NCI-H2107 (cell line): ENCODE measurements at places on chromosomes 13 and 19.
A peak's percentile ranks its signal among the peaks of the same experiment; 100 is the strongest.

GRCh38 chr13:102555914-102556553 lies 40.8 kb upstream of the TPP2 start:
- peak; percentile 1 for DNase-seq

GRCh38 chr13:78183732-78184131 lies 265.1 kb upstream of the EDNRB start:
- no peak for DNase-seq

DNA sequence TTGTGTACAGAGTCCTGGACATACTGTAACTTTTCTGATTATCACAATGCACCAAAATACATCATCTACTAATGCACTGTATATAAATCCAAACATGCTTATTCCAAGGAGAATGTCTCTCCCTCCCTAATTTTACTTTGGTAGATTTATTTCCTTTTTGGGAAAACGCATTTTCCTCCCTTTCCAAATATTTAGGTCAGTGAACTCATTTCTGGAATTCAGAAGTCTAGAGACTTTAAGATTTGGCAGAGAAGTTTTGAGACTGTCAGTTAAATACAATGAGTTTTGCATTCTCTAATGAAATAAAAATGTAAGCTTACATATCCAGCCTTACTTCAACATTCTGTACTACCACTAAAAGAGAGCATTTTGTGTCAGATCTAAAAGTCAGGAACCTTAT lies 165.8 kb upstream of the EDNRB start:
- no peak for DNase-seq

DNA sequence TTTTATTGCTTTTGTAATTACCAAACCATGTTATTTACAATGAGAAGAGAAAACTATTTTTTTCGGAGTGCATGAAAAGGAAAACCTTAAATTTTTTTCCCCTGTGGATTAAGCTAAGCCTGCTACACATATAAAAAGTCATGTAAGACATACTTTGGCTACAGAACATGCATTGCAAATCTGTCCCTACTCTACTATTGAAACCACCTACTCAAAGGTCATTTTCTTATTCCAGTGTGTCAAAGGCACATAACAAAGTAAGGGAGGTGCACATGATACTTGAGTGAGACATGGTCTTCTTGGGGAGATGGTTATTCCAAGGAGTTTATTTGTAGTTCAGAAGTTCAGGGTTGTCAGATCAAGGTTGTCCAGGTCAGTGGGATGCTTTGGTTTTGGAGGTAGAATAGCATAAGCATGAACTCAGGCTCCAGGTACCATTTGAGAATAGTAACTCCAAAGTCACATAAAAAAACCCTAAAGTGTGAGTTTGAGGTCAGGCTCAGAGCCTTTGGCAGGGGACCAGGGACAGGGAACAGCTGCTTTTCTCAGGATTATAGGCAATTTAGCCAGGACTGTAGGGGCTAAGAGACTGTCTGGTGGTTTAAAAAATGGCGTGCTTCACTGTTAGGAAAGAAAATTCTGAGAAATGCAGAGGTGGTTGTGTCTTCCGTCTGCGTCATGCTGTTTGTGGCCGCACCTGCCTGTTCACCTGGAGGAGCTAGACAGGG lies 15.4 kb downstream of the FARP1 start:
- no peak for DNase-seq

GRCh38 chr13:27954406-27954851 lies 14.7 kb downstream of the CDX2 start:
- DNase-seq = no peak

DNA sequence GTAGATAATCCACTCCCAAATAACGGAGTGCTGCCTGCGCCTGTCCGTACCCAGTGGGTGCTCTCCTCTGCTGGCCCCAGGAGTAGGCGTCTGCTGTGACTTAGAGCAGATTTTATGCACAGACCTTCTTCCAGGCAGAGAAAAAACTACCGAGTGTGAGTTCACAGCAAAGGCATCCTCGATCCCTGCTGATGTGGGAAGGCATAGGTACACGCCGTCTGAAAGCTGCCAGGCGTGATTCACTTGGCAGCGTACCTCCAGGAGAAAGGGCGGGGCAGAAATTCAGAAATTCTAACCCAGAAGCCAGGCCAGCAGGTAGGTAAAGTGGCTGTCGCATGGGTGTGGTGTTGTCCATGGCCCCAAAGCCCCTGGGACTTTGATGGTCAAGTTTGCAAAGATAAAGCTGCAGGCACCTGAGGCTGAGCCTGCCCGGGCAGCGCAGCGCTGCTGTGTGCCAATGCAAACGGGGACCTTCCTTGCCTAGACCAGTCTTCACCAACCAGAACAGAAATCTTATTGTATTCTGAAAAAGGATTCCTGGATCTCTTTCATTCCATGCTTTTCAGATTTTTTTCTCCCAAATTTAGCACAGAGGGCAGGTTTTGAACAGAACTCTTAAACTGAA lies 36.3 kb downstream of the COL4A2 start:
- DNase-seq = no peak

- no peak for DNase-seq
Measured at GRCh38 chr19:45146741-45147205, 14.0 kb downstream of the NKPD1 start.

DNA sequence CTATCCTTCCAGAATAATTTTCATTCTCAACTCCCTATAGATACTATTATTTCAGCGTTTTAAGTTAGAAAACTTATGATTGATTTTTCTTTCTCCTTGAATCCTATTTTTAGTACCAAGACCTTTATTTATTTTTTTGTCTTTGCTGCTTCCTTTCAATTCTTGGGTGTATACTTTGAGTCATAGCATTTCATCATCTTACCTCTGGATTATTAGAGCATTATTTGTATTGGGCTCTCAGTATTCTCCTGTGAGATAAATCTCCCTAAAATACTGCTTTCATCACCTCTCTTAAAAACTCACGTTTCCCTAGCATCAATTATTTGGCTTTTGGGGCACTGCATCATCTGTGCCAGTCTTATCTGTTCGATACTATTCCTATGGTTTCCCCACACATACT lies 222.8 kb downstream of the POSTN start:
- DNase-seq = no peak

DNA sequence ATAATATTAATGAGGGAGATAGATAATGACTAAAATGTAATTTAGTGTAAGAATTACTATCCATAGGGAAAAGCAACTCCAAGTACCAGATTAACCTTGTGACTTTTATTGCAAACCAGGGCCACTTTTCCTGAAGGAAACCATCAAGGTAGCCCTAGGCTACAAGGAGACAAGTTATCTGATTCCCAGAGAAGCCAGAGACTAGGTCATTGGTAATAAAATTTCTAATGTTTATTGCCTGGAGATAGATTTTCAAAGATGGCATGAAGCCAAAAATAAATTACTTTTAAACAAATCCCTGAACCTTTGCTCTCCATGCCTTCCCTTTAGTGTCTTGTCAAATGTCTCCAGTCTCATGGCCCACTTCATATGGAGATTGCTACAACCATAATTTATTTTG lies 610.1 kb upstream of the SLC10A2 start:
- DNase-seq = no peak

GRCh38 chr13:73715114-73715910 lies 418.9 kb downstream of the KLF12 start:
- no peak for DNase-seq

- no peak for DNase-seq
Measured at GRCh38 chr19:31749231-31749630, 400.0 kb upstream of the TSHZ3 start.

DNA sequence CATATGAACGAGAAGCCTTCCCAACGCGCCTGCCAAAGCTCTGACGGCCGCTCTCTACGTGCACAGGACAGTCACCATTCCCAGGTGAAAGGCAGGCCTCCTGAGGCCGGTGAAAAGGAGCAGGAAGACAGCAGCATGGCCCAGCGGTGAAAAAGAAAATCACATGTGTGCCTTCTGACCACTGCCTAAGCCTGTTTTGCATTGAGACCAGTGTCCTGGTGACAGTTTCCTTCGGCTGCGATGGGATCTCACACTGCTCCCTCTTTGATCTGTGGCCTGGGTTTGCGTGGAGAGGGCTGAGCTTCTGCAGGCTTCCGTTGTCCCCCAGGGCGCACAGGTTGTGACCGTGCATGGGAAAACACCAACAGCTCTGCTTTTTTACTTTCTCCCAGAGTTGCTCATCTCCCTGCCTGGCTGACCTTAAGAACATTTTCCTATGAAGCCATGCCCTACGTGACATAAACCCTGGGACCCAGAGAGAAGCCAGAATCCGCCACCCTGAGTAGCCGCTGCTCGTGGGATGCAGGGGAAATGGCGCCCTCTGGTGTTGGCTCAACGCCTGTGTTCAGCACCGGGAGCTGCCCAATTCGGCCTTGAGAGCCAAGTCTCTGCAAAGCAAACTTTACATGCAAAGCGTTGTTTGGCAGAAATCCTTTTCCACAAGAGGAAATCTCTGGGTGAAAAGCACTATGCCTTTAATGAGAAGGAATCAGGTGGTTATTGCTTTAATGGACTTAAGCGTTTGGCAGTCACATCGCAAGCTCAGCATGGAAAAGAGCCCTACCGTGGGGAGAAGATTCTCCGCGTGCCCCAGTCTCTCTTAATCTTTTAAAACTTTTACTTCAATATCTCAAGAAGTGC lies 112.2 kb upstream of the GPR12 start:
- DNase-seq = peak; percentile 52

DNA sequence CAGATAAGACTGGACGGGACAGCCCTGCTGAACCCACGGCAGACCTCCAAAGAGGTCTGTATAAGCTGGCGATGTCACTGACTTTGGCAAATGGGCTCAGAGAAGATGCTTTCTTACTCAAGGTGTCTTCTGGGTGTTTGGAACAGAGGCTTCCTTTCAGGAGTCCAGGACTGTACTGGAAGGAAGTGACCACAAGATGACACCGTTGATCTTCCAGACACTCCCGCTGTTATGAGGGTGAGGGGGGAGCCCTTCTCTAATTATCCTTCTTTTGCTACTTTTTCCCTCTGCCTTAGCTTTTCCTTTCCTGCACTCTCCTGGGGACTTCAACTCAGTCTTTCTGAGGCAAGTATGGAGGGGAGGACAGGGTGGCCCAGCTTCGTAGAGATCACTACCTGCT lies 65.2 kb upstream of the ZNF599 start:
- no peak for DNase-seq

DNA sequence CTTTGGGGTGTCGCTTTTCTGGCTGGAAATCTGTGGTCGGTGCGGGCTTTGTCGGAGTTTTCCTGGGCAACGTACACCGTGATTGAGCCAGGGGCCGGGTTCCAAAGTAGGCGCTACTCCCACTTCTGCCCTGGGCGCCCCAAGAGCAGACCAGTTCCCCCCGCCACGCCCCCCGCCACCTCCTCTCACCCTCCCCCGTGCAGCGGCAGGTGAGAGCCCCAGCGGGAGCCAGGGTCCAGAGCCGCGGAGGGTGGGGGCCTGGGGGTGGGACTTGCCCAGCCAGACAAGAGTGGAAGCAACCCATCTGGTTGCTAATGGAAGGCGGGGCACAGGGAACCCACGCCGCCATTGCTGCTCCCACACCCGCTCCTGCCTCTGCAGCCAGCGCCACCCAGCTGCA lies 2195.9 kb downstream of the PCDH9 start:
- no peak for DNase-seq

DNA sequence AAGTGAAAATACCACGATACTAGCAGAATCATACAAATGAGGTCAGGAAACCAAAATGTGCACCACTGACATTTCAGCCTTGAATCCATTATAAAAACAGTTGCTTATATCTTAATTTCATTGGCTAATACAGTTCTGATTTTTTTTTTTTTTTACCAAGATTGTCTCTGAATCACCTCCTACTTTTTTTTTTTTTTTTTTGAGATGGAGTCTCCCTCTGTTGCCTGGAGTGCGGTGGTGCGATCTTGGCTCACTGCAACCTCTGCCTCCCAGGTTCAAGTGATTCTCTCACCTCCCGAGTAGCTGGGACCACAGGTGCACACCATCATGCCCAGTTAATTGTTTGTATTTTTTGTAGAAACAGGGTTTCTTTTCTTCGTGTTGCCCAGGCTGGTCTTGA lies 270.2 kb downstream of the LMO7 start:
- DNase-seq = no peak

DNA sequence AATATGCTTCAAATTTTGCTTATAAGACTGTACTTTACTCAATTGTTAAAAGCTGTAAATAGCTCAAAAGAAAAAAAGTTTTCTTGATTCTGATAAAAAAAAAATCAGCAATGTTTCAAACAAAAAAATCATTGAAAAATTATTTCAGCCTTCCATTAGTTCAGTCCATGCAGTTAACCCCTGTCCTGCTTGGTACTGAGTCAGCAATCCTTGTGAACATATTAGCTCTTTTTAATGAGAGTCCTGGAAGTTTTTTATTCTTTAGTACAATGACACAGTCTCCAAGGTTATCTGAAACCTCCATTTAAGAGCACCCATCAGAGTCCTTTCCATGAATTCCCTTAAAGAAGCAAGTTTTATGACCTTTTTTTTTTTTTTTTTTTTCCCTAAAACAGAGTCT lies 21.4 kb upstream of the KBTBD6 start:
- DNase-seq = no peak

DNA sequence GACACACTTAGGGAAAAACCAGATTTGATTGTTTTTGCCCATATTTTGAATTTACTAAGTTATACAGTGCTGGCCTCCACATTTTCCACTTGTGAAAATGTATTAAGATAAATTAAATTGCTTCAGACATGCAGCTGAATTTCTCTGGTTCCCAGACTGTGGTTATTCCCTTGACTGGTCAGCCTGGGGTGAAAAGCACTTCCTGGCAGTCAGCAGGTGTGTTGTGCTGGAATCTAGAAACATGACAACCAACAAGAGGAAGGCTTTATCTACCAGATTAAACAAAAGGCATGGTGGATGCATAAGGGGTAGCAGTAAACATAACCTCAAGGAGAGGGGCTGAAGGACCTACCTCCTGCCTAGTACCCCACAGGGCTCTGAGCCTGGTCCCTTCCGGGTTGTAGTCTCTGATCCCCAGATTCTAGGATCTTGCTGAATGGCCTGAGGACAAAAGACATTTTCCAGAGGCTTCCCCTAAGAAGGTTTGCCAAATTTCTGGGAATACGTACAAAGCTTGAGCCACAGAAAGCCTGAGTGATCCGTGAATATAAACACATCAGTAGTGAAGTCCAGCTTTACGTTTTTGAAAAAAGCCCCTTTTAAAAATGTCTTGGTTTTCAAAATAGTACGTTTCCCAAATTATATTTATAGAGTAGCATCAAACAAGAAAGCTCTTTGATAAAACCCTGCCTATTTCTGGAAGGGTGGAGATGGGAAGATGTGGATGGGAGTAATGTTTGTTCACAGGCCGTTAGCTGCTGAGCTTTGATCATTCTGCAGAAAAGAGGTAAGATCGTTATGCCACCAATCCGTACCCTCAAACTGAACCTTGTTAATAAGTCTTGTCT lies 133.4 kb downstream of the LACC1 start:
- no peak for DNase-seq

- DNase-seq = no peak
Measured at GRCh38 chr19:1860042-1860775, 3.2 kb downstream of the KLF16 start.

GRCh38 chr13:113972451-113973217 lies 1.2 kb downstream of the C13orf46 start:
- DNase-seq = no peak

GRCh38 chr13:73058432-73058735 lies 421 bp upstream of the KLF5 start:
- DNase-seq = no peak

DNA sequence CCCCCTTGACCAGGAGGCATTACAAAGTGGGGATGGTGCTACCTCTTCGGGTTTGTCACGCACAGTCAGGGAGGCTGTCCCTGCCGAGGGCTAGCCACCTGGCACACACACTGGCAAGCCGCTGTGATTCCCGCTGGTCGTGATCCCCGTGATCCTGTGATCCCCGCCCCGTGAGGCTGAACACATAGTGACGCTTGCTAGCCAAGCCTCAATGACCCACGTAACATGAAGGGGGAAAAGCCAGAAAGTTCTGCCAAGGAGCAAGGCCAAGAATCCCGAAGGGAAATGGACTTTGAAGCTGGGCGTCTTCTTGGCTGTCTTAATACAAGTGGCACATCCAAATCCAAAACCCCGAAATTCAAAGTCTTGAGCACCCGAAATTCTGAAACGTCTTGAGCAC lies 13.7 kb downstream of the LDLR start:
- DNase-seq = no peak
